ENCODE measurements at places on chromosomes 12 and 14. TPM values are rescaled to one million over a fixed set of nuclear protein-coding genes. Genes with fewer than 3 reads are reported as not detected.

AQP2 gene
- total RNA-seq: not detected

APOF gene
- total RNA-seq: not detected

ADSS1 gene
- total RNA-seq: 4.0 TPM

GPR84 gene
- total RNA-seq: not detected

LRP1 gene
- total RNA-seq: 162 TPM

C12orf50 gene
- not detected for total RNA-seq

- no peaks in the 10 kb centered on the region for H3K27me3 ChIP-seq
- no peak for DNase-seq
- no peak overlapping the region for H3K27ac ChIP-seq
- no peaks in the 10 kb centered on the region for H3K4me1 ChIP-seq
- H3K4me3 ChIP-seq: no peak overlapping the region
These were observed 261.7 kb downstream of the NEDD1 start for GRCh38 chr12:97168804-97169203.

GRCh38 chr14:67586369-67586768, 13.7 kb downstream of the PIGH start:
- peaks cover 19% of the 10 kb centered on the region for H3K36me3 ChIP-seq
- H3K27me3 ChIP-seq: no peaks in the 10 kb centered on the region
- H3K27ac ChIP-seq: no peak overlapping the region
- DNase-seq: no peak

GRCh38 chr14:55366271-55366670, 45.4 kb downstream of the ATG14 start:
- no peak for DNase-seq
- H3K27me3 ChIP-seq: no peaks in the 10 kb centered on the region
- no peak overlapping the region for H3K4me3 ChIP-seq
- no peaks in the 10 kb centered on the region for H3K4me1 ChIP-seq
- H3K36me3 ChIP-seq: no peaks in the 10 kb centered on the region

DNA sequence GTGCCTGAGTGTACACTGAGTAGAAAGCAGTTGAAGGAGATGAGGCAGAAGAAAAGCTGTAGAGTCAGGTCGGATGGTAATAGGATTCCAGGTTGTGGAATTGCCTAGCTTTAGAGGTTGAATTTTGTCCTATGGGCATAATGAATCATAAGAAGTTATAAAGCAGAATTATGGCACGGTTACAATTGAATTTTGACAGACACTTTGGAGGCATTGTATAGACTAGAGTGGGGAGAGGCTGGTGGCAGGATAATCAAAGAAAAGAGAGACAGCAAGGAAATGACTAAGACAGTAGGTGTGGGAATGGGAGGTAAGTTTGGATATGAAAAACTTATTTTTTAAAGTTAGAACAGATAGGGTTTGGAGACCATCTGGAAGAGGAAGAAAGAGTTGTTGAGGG, 102.6 kb downstream of the NTN4 start:
- H3K27me3 ChIP-seq: no peaks in the 10 kb centered on the region
- H3K4me3 ChIP-seq: no peak overlapping the region
- peaks cover 7% of the 10 kb centered on the region for H3K36me3 ChIP-seq
- H3K27ac ChIP-seq: no peak overlapping the region

DNA sequence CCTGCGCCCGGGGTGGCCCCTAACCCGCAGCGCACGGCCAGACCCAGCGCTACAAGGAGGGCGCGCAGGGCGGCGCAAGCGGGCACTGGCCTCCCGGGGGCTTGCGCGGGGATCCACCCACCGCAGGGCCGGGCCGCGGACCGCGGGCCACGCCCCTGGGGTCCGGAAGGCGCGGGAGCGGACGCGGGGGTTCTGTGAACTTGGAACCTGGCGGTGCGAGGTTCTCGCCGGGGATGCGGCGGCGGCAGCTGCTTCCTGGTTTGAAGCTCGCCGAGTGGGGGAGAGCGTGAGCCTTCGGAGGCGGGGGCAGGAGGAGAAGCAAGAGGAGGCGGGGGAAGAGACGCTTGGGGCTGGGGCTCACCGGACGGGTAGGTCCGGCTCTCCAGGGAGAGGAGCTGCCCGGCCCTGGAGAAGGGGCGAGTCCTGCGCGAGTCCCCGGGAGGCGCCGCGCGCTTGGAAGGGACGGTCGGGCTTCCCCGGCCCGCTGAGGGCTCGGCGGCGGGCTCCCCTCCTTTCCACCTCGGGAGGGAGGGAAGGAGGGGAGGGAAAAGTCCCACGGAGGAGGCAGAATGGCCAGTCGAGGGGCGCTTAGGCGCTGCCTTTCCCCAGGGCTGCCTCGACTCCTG, at the start of gene PRKCH:
Gene PRKCH (plus strand): TSS at position 195 of the 626 bp plus-strand sequence. CDS start 523 bp downstream, outside the sequence.
- H3K4me3 ChIP-seq: peak within 1 kb of the TSS; percentile 67
- H3K27ac ChIP-seq: peak within 1 kb of the TSS; percentile 75
- no peaks in the 10 kb centered on the region for H3K27me3 ChIP-seq
- H3K4me1 ChIP-seq: peaks cover 8% of the 10 kb centered on the region

DNA sequence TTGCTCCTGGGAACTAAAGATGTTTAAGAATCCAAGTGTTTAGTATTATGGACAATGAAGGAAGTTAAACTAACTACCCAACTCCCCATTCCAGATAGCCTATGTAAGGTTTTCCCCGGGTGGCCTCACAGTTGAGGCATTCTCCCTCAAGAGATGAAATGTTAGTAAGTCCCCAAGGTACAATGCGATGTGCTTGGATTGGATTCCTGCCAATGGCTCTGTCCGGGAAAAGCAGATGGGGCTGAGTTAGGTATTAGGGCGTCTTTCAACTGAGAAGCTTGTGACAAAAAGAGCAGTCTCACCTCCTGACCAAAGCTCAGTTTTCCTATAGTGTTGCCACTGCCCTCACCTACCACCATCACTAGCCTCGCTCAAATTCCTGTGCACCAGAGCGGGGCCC, 64.8 kb upstream of the E2F7 start:
- H3K27ac ChIP-seq: no peak overlapping the region
- no peak overlapping the region for H3K4me3 ChIP-seq
- no peaks in the 10 kb centered on the region for H3K27me3 ChIP-seq
- H3K36me3 ChIP-seq: no peaks in the 10 kb centered on the region
- H3K4me1 ChIP-seq: no peaks in the 10 kb centered on the region
